Left lobe of liver (tissue), 2 donors: ENCODE measurements at places on chromosomes 3 and 15. TPM values are rescaled to one million over a fixed set of nuclear protein-coding genes. Genes with fewer than 3 reads are reported as not detected.
A peak's percentile ranks its signal among the peaks of the same experiment; 100 is the strongest.

- DNase-seq, result no peak
Measured at GRCh38 chr3:13702286-13702685, 153.4 kb downstream of the FBLN2 start.

- DNase-seq, result no peak
Measured at GRCh38 chr3:154123906-154124305, 2.7 kb downstream of the ARHGEF26 start.

DNA sequence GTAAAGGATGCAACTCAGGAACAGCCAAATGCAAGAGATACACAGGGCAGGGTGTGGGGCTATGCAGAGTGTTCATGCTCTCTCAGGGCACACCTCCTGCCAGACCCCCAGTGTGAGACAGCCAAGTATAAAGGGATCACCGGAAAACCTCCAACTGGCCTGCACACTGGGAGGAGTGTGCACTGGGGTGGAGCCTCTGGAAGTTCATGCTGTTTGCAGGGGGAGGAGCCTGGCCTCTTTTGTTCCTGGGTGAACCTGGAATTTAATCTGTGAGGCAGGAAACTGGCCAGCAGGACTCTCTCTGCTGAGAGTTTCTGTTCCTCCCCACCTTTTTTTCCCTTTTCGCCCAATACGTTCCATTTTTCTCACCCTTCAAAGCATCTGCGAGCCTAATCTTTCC lies 204.1 kb downstream of the WNT5A start:
- no peak for DNase-seq

- DNase-seq, result no peak
Measured at GRCh38 chr3:139546772-139547171, 7.2 kb upstream of the RBP1 start.

DNA sequence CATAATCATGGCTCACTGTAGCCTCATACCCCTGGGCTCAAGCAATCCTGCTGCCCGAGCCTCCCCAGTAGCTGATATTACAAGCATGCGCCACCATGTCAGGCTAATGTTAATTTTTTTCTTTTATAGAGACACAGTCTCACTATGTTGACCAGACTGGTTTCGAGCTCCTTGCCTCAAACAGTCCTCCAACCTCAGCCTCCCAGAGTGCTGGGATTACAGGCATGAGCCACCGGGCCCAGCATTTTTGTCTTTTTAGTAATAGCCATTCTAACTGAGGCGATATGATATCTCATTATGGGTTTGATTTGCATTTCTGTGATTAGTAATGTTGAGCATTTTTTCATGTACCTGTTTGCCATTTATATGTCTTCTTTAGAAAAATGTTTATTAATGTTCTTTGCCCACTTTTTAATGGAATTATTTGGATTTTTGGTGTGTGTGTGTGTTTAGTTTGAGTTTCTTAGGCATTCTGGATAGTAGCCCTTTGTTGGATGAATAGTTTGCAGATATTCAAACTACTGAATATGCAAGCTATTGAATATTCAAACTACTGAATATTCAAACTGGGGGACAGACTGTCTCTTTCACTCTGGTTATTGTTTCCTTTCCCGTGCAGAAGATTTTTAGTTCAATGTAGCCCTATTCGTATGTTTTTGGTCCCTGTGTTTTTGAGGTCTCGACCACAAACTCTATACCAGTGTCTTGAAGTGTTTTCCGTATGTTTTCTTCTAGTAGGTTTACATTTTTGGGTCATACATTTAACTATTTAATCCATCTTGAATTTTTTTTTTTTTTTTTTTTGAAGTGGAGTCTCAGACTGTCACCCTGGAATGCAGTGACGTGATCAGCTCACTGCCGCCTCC lies 39.2 kb downstream of the CCDC66 start:
- DNase-seq, result no peak

- no peak for DNase-seq
Measured at GRCh38 chr3:184275961-184276910, at the start of gene ECE2. Gene ECE2, plus strand, starts transcription at chr3:184276022. Its CDS starts 132 bp downstream, at chr3:184276154.

DNA sequence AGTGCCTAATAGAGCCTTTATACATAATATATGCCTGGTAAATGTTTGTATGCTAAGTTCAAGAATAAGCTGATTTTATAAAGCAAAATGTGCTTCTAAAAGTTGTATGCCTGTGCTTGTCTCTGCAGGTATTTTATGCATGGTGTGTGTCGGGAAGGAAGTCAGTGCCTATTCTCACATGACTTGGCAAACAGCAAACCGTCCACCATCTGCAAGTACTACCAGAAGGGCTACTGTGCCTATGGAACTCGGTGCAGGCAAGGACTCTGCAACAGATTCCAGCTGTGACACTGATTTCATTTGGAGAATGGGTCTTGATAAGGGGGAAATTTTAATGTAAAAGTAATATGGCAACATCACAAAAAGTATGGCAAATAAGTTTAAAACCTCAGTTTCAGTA lies 11.9 kb downstream of the MKRN2 start:
- no peak for DNase-seq

- DNase-seq, result no peak
Measured at GRCh38 chr3:131711114-131711768, 208.5 kb upstream of the MRPL3 start.

- no peak for DNase-seq
Measured at GRCh38 chr3:54856271-54856670, 71.6 kb downstream of the LRTM1 start.

DNA sequence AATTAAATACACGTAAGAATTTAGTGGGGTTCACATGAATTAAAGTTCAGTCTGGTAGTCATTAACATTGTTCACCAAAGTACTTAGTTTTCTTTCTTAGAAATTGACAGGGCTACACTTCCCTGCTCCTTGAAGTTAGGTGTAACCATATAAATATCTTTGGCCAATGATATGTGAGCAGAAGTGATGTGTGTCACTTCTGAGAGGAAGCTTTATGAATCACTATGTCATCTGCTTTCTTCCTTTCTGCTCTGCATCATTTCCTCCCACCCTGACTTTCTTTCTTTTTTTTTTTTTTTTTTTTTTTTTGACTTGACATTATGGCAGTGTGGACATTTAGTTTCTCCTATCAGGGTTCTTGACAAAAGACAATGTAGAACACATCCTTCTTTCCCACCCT lies 156.2 kb upstream of the COL8A1 start:
- no peak for DNase-seq

- DNase-seq, result no peak
Measured at GRCh38 chr15:51202783-51203182, 108.1 kb upstream of the TNFAIP8L3 start.

GRCh38 chr3:52238761-52239701 lies at the start of gene TWF2:
Gene TWF2, minus strand, starts transcription at chr3:52239158. Its CDS starts 142 bp downstream, at chr3:52239016.
- DNase-seq, result peak; percentile 80

DNA sequence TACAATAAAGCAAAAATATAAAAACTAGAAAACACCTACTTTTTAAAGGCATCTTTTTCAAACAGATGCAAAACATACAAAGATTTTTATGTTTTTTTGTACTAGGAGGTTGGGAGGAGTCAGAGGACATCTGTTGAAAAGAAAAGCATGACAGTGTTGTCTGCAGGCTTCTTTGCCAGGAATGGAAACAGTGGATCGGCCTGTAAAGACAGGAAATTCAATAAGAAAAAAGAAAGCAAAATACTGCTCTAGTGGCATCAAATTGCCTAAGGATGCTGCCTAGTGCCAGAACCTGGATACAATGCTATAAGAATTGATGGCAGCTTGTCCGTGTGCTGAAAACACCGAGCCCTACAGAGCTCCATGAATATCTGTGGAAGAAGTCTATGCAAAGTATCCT lies 69.9 kb downstream of the TBC1D5 start:
- DNase-seq, result no peak

Gene TUSC7
- not detected for total RNA-seq

Gene CRABP1
- total RNA-seq, result 0.40 TPM

Gene RBPMS2
- 7.5 TPM for total RNA-seq

Gene CTXN2
- total RNA-seq, result not detected

Gene SMAD6
- 16.2 TPM for total RNA-seq

Gene DNASE1L3
- total RNA-seq, result 33.0 TPM

Gene GRM2
- total RNA-seq, result 0.05 TPM

Gene GRIP2
- 0.40 TPM for total RNA-seq

Gene ADAMTSL3
- total RNA-seq, result 17.8 TPM
